OCI-LY7 (cell line): ENCODE measurements at places on chromosomes 1 and 21.

DNA sequence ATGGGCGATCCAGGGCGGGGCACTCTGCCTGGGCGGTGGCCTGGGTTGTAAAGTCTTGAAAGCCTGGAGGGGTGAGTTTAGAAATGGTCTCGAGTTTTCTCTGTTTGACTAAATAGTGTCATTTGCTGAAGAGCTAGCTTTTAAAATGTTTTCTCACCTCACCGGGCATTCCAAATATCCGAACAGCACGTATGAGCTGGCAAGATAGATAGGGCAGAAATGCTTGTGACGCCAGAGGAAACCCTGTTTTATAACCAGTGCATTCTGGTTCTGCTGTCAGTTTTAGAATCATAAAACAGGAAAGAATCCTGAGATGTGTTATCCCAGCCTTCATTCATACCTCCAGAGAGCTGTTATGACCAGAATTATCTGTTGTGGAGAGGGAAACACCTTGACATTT lies 725 bp downstream of the RTCA start:
- peak; percentile 3 for DNase-seq

DNA sequence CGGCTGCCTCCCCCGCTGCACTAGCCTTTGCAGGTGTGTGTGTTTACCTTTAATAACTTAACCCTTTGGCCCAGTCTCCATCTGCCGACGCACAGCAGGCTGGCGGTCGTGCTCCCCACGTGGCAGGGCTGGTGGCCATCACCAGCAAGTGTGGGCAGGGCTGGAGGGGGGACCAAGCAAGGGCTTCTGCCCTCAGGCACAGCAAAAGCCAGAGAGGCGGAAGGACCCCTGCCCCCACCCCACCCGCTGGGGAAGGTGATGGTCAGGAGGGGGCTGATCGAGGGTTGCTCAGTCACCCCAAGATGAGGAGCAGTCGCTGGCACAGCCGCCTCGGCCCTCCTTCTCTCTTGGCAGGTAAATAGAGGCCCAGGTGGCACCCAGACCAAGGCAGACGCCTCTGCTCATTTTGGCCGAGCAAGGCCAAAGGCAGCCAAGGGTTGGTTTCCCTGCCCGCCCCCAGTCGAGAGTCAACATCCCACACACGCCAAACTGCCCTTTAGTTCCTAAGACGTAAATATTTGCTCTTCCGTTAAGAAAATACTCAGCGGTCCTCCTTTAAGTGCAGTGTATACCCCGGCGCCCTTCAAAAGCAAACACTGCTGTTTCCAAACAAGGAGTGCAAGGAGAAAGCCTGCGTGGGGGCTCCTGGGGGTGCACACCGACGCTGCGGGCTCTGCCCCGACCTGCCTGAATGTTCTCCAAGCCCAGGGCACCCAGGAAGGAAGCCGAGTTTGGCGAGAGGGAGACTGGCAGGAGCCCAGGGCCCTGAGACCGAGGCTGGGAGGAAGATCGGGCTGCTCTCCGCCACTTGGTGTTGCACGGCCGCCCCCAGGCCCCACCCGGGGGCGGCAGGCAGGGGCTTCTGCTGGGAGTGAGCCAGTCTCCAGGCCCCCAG lies 82.7 kb downstream of the SIK1 start:
- DNase-seq = no peak

- DNase-seq = no peak
These were observed 1.7 kb downstream of the MYOCOS start for GRCh38 chr1:171623651-171624331.

GRCh38 chr1:188652678-188653077 lies 1823.9 kb downstream of the PLA2G4A start:
- no peak for DNase-seq

DNA sequence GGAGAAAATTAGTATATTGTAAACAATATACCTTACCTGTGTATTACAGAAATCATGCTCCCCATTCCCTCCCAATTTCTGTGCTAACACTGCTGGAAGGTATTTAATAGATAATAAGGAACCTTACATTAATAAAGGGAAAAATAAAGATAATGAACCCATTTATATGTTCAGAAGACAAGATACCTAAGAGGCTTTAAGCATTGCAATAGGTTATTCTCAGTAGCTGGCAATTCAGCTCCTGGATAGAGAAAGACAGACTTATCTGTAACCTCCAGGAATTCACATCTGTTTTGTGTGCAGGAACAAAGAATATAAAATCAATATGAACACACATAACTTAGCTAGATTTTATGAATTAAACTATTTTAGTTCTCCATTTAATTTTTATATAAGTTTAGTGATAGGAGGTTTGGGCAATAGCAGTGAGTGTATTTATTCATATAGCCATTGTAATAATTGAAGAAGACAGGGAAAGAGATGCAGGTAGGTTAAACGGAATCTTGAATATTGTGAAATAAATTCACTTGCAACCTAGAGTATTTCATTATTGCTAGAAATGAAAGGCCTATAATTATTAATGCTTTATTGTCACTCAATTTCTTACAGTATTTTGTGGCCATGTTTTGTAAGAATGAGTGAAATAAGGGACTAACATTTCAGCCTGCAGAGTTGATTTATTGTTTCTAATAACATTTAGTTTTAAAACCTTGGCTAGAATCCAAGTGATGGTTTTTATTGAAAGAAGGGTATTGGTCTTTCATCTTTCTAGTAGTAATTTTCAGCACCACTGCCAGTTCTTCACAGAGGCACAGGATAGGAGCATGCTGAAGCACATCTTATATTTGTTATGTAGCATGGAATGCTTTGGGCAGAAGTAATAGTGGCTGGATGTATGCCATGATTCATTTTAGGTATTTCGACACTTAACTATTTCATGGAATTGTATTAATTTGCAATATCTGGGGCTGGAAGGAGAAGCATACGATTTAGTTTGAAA lies 1.5 kb downstream of the XPR1 start:
- peak; percentile 3 for DNase-seq

GRCh38 chr1:36081926-36082485 lies 1.9 kb upstream of the TEKT2 start:
- DNase-seq = peak; percentile 28

DNA sequence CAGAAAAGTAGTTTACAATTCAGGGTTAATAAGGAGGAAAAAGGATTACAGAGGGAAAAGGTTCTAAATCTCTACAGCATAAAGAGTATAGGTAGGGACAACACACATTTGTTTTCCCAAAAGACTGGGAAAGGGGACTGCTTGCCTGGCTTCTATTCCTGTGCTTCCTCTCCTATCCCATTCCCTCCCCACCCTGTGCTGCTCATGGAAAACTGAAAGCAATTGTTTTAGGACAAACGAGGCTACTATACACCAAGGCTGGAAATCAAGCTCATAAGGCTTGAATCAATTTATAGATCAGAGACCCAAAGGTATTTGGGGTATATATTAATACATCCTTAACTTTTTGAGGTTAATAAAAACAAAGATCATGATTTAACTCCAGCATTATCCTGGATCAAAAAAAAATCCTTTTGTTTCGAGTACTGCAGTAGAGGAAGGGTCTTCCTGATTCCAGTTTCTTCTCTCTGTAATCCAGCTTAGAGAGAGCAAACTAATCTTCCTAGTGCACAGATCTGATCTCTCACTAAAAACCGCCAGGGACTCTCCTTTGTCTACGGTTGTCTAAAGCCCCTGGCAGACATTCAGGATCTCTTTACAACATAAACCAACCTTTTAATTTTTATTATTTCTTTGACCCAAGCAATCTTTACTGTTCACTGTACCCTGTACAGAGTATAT lies 37.4 kb upstream of the A3GALT2 start:
- DNase-seq = no peak

DNA sequence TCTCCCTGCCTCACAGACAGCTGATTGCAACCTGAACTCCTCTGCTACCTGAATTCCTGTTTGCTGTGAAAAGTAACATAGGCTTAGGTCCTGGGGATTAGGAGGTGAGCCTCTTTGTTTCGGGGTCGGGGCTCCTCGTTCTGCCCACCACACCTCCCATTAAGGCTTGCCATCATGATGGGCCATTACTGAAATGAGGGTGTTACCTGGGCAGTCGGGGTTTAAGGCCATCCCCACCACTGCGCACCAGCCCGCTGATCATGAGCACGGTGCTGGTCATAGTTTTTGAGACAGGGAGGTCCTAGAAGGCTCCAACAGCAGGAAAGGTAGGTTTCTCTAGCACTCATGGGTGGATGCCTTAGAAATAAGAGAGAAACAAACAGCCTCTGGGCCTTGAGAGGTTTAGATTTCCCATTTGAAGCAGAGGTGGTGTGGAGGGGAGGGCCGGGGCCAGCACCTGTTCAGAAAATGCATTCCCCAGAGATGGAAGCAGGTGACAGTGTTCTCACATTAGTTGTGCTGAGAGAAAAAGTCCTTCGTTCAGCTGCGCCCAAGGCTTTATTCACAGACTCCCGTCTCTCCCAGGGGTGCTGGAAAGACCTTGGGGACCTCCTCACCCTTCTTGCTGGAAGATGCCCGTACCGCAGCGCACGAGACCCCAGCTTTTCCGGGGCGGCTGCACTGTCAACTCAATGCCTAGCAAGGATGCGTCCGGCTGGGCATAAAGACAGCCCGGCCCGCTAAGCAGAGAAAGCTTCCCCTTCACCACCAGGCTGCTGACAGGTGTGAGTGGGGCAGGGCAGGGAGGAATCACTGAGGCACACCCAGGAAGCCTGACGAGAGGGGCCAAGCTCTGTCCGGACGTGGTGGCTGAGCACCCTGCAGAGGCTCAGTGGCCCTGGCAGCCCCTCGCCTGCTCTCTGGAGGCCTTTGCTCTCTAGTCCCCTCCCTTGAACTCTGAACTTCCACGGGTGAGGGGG lies 125.5 kb downstream of the PGBD5 start:
- DNase-seq = peak; percentile 35

DNA sequence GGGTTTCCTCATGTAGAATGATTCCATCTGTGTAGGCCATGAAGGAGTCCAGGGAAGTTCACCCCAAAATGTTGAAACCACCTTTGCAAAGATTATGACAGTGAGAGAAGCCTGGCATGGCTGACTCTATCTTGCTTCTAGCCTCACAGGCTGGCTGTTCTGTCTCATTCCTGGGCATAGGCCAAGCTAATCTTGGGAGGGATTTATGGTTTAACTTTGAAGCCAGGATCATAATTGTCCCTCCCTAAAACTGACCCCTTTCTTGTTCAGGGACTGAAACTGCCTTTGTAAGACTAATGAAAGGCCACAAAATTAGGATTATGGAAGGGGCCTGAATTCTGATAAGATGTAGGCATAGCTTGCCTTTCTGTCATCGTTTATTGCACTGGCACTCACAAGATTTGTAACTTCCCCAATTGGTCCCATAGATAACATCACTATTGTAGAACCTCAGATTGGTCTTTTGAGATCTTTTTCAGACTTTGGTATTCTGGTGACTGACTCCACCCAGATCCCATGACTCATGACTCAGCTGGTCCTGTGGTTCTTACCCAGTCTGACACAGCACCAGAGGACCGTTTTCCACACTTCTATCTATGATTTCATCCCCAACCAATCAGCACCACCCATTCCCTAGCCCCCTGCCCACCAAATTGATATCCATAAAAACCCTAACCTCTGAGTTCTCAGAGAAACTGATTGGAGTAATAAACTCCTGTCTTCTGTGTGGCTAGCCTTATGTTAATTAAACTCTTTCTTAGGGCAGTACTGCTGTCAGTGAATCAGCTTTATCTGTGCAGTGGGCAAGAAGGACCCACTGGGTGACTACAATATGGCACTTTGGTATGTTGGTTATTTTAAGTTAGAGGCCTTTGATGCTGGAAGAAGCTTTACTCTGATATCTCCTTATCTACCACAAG lies 13.6 kb upstream of the LAMTOR5 start:
- no peak for DNase-seq

DNA sequence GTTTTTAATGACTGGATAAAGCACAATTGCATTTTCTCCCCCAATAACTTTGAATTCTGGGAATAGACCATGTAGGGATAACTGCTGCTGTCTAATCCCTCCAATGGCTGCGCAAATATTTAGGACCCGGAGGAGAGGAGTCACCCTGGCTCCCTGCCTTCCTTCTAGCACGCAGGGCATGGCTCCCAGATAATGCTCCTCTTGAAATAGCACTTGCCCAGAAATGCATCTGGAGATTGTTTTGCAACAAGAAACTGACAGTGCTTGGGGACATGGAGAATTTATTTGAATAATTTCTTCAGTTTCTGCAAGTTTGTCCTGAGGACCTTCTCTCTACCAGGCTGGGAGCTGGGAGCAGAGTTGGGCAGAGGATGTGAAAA lies 83.5 kb downstream of the MAN1C1 start:
- DNase-seq = no peak

GRCh38 chr1:93620172-93620840 lies 61.3 kb downstream of the BCAR3 start:
- no peak for DNase-seq

- no peak for DNase-seq
These were observed 104.7 kb downstream of the FGGY start for GRCh38 chr1:59401581-59401980.

GRCh38 chr21:16741141-16741665 lies 771.6 kb upstream of the CXADR start:
- DNase-seq = no peak

GRCh38 chr1:150268705-150269403 lies at the start of gene APH1A:
Gene APH1A (minus strand): TSS chr1:150269016. CDS start chr1:150268810, 206 bp downstream.
- DNase-seq = peak; percentile 96

DNA sequence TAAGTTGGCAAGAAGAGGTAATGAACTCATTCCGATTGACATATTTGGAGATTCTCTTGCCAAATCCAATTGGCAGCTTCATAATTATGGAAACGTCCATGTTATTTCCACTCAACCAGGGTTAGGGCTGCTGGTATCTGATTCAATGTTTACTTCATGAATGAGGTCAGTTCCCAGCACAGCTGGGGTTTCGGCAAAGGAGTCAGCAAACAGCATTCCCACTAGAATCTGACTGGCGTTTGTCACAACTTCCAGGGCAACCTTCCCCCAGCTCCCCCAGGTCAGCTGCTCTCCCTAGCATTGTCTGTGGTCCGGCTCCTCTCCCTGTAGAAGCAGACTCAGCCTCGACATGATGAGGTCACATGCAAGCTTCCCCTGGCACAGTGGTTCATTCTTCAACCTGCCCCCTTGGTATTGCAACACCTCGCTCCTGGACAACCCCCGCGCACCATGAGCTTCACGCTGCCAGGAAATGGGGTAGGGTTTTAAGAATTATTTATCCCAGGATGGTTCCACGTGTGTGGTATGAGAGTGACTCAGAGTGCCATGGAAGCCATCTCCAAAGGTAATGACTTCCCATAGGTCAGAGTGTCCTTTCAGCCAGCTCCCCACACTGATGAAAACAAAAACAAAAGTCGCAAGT lies 100.7 kb upstream of the SLC25A33 start:
- DNase-seq = no peak

DNA sequence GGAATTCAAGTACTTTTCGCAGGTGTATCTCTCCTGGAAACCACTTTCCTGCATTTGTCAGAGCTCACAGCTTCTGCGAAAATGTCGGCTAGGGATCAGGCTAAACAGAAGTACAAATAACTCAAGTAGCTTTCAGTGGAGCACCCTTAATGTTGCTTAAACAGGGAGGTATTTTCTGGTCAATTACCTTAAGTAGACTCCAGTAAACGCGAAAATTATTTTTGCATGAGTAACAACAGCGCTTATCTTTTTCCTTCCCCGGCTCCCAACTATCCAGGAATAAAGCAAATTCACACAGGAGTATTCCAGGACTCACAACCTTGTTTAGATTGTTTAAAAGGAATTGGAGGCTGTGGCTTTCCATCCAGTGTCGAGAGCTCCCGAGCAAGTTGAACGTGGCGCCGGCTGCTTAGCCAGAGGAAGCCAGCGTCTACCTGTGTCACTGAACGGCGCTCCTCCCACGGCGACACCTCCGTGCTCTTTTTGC lies 7.3 kb upstream of the SIM2 start:
- no peak for DNase-seq
